ENCODE measurements at places on chromosomes 12 and 14. TPM values are rescaled to one million over a fixed set of nuclear protein-coding genes. Genes with fewer than 3 reads are reported as not detected.

- no peak for DNase-seq
- H3K27me3 ChIP-seq, result no peaks in the 10 kb centered on the region
- no peaks in the 10 kb centered on the region for H3K36me3 ChIP-seq
- H3K27ac ChIP-seq, result no peak within 1 kb of the TSS
- peak within 1 kb of the TSS; percentile 17 for H3K4me3 ChIP-seq
Measured at GRCh38 chr14:47675466-47676314, at the start of gene MDGA2. Gene MDGA2, minus strand, starts transcription at chr14:47675605.

DNA sequence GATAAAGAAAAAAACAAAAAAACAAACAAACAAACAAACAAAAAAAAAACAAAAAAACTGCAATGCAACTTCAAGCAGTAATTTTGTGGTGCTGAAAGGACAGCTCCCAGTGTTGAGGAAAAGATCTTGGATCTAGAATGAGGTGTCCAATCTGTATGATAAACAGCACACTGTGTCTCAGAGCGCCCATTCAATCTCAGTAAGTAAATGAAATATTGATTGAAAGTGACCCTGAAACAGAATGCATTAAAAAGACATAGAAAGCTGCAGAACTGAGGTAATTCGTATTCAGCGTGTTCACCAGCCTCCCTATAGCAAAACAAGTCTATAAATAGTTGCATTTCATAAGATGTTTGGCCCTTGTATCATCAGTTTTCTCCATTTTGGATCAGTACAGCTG is 153.0 kb downstream of the NOVA1 start:
- H3K27me3 ChIP-seq, result no peaks in the 10 kb centered on the region
- DNase-seq, result no peak
- no peak overlapping the region for H3K4me3 ChIP-seq
- H3K36me3 ChIP-seq, result no peaks in the 10 kb centered on the region
- no peak overlapping the region for H3K27ac ChIP-seq

DNA sequence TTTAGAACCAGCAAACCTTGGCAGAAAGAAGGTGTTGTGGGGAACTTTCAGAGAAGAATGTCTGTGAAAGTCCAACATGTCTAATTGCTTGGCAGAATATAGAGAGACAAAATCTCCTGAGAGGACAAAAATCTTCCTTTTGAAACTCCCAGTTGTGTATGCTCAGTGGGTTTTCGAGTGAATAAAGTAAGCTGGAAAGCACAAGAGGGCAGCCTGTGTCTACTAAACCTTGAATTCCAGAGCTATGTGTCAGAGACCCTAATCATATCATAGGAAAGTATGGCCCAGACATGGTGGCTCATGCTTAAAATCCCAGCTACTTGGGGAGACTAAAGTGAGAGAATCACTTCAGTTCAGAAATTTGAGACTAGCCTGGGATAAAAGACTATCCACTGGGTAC is 661.2 kb downstream of the SLC16A7 start:
- H3K4me3 ChIP-seq, result no peak overlapping the region
- no peaks in the 10 kb centered on the region for H3K27me3 ChIP-seq
- no peaks in the 10 kb centered on the region for H3K36me3 ChIP-seq

- no peak for DNase-seq
- no peaks in the 10 kb centered on the region for H3K4me1 ChIP-seq
- no peaks in the 10 kb centered on the region for H3K27me3 ChIP-seq
- H3K4me3 ChIP-seq, result no peak overlapping the region
- H3K36me3 ChIP-seq, result no peaks in the 10 kb centered on the region
Measured at GRCh38 chr14:34398024-34398423, 64.0 kb downstream of the SPTSSA start.

- no peaks in the 10 kb centered on the region for H3K27me3 ChIP-seq
- H3K36me3 ChIP-seq, result no peaks in the 10 kb centered on the region
- no peak overlapping the region for H3K4me3 ChIP-seq
- H3K4me1 ChIP-seq, result peaks cover 37% of the 10 kb centered on the region
Measured at GRCh38 chr14:34987180-34987579, 4.4 kb downstream of the SRP54 start.

GRCh38 chr12:98786653-98787052 is 141.6 kb downstream of the APAF1 start:
- H3K4me3 ChIP-seq, result no peak overlapping the region
- H3K4me1 ChIP-seq, result no peaks in the 10 kb centered on the region
- no peaks in the 10 kb centered on the region for H3K36me3 ChIP-seq
- no peak overlapping the region for H3K27ac ChIP-seq
- DNase-seq, result no peak

GRCh38 chr14:89221109-89221810 is 195.8 kb downstream of the FOXN3 start:
- no peak for DNase-seq
- H3K4me3 ChIP-seq, result no peak overlapping the region
- no peaks in the 10 kb centered on the region for H3K27me3 ChIP-seq
- no peak overlapping the region for H3K27ac ChIP-seq
- no peaks in the 10 kb centered on the region for H3K36me3 ChIP-seq

DNA sequence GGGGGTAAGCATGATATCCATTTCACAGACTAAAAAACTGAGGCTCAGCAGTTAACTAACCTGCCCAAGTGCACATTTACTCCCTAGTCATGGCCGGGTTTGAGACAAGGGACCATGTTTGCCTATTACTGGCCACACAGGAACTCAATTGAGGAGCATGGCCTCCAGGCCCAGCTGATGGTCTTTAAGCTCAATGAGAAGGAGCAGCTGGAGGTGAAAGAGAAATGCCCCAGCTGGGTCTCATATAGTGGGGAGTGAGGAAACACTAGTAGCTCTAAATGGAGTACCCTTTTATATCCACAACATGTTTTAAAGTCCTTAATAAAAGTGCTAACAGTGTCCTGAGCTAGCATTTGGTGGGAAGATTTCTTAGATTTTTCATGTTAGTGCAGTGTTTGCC is 1.6 kb downstream of the TDP1 start:
- DNase-seq, result no peak
- H3K27ac ChIP-seq, result no peak overlapping the region
- no peak overlapping the region for H3K4me3 ChIP-seq
- H3K4me1 ChIP-seq, result no peaks in the 10 kb centered on the region
- H3K36me3 ChIP-seq, result no peaks in the 10 kb centered on the region

DNA sequence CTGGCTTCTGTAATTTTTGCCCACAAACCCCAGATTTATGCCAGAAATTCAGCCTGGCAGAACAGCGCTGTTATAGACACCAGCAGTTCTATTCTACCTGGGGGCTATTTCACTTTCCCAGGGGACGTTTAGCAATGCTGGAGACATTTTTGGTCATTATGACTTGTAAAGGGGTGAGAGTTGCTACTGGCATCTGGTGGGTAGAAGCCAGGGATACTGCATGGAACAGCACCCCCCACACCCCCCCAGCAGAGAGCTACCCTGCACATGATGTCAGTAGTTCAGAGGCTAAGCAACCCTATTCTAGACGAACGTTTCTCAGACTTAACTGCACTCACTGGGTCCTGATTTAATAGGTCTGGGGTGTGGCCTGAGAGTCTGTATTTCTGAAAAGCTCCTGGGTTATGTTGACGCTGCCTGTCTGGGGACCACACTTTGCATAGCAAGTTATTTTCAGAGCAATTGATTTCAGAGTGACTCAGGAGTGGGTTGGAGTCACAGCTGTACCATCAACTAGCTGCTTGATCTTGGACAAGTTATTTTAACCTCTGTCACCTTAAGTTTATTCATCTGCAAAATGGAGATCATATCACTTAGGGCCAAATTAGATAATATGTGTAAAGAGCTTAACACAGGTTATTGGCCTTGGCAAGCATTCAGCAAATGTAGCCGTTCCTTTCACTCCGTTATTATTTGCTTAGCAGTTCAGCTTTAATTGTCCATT is 48.5 kb downstream of the CHST11 start:
- H3K27me3 ChIP-seq, result no peaks in the 10 kb centered on the region
- no peak overlapping the region for H3K27ac ChIP-seq
- no peak for DNase-seq

GRCh38 chr12:116674643-116675183 is 63.2 kb downstream of the SPRING1 start:
- H3K27ac ChIP-seq, result no peak overlapping the region
- H3K27me3 ChIP-seq, result no peaks in the 10 kb centered on the region
- DNase-seq, result no peak
- no peaks in the 10 kb centered on the region for H3K36me3 ChIP-seq
- no peak overlapping the region for H3K4me3 ChIP-seq

DNA sequence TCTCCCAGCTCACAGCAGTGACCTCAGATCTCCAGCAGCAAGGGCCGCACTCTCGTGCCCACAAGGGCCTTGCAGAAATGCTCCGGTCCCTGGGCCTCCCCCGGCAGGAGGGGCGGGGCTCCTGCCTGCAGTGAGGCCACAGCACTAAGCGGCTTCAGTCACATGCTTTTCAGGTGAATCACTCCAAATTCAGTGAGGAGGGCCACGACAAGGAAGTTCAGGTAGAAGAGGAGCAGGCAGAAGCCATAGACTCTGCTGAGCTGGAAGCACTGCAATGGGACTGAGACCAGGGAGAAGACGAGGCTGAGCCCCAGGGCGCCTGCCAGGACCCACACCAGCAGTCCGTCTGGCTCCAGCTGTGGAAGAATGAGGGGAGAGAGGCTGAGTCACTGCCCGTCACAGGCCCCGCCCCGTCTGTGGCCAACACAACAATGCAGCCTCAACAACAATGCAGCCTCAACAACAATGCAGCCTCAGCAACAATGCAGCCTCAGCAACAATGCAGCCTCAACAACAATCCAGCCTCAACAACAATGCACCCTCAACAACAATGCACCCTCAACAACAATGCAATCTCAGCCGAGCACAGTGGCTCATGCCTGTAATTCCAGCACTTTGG is 35.2 kb downstream of the SLC8B1 start:
- no peaks in the 10 kb centered on the region for H3K4me1 ChIP-seq
- no peak overlapping the region for H3K4me3 ChIP-seq
- peak overlapping the region; percentile 63 for H3K27ac ChIP-seq
- no peaks in the 10 kb centered on the region for H3K27me3 ChIP-seq
- H3K36me3 ChIP-seq, result peaks cover 20% of the 10 kb centered on the region

- no peaks in the 10 kb centered on the region for H3K27me3 ChIP-seq
- DNase-seq, result no peak
- no peaks in the 10 kb centered on the region for H3K36me3 ChIP-seq
Measured at GRCh38 chr14:53273671-53274072, 120.5 kb upstream of the DDHD1 start.

- H3K4me1 ChIP-seq, result no peaks in the 10 kb centered on the region
- H3K27me3 ChIP-seq, result peaks cover 7% of the 10 kb centered on the region
- H3K4me3 ChIP-seq, result no peak overlapping the region
- DNase-seq, result no peak
Measured at GRCh38 chr12:63164911-63165310, 13.9 kb upstream of the AVPR1A start.

DNA sequence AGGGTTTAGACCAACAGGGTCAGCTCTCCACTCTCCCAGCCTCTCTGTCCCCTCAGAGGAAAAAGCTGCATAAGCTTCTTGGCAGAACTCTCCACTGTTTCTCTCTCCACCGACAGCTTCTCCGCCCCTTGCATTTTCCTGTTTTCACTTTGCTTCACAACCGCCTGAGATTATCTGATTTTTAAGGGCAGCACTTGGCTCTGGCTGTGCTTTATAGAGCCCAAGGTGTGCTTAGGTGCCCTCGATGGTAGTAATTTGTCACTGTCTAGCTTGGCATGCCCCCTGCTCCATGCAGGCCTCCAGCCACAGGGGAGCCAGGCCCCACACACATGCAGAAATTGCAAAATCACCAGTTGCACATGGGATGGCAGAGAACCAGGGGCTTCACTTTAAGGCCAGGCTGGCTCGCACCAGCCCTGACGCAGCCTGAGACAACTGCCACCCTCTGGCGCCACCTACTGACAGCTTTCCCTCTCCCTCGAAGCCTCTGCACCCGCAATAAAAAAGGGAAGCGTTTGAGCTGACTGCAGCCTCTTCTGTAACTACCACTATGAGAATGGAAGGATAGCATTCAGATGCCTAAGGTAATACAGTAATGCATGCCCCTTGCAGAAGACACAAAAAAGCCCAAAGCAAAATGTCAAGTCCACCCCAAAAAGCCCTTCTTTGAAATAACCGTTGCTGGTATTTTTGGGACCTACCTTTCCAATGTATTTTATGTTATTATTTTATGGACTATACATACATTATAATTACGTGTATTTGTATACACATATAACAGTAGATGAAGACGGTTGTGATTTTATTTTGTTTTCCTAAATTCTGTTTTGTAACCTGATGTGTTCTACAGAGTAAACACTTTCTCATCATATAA is 32.0 kb upstream of the RIMBP2 start:
- DNase-seq, result peak; percentile 55
- H3K4me3 ChIP-seq, result no peak overlapping the region
- no peaks in the 10 kb centered on the region for H3K4me1 ChIP-seq
- H3K27me3 ChIP-seq, result no peaks in the 10 kb centered on the region

GRCh38 chr12:1591034-1591433 is 3.3 kb downstream of the FBXL14 start:
- peaks cover 36% of the 10 kb centered on the region for H3K4me1 ChIP-seq
- peak overlapping the region; percentile 81 for H3K4me3 ChIP-seq
- no peaks in the 10 kb centered on the region for H3K36me3 ChIP-seq
- DNase-seq, result no peak
- no peaks in the 10 kb centered on the region for H3K27me3 ChIP-seq

- no peaks in the 10 kb centered on the region for H3K4me1 ChIP-seq
- DNase-seq, result no peak
- no peaks in the 10 kb centered on the region for H3K36me3 ChIP-seq
- H3K27ac ChIP-seq, result no peak overlapping the region
- H3K27me3 ChIP-seq, result no peaks in the 10 kb centered on the region
- no peak overlapping the region for H3K4me3 ChIP-seq
Measured at GRCh38 chr12:45660330-45660729, 69.2 kb upstream of the ARID2 start.

GRCh38 chr14:69285661-69286255 is 25.8 kb downstream of the GALNT16 start:
- no peak overlapping the region for H3K27ac ChIP-seq
- H3K36me3 ChIP-seq, result no peaks in the 10 kb centered on the region
- no peaks in the 10 kb centered on the region for H3K27me3 ChIP-seq
- no peaks in the 10 kb centered on the region for H3K4me1 ChIP-seq
- no peak for DNase-seq

- peak; percentile 10 for DNase-seq
- no peak overlapping the region for H3K27ac ChIP-seq
- H3K4me1 ChIP-seq, result no peaks in the 10 kb centered on the region
- H3K27me3 ChIP-seq, result no peaks in the 10 kb centered on the region
- no peaks in the 10 kb centered on the region for H3K36me3 ChIP-seq
Measured at GRCh38 chr14:103319422-103319821, 14.6 kb upstream of the EIF5 start.

GRCh38 chr12:59007620-59008019 is 87.3 kb upstream of the LRIG3 start:
- DNase-seq, result no peak
- no peak overlapping the region for H3K27ac ChIP-seq
- H3K4me1 ChIP-seq, result no peaks in the 10 kb centered on the region
- no peaks in the 10 kb centered on the region for H3K36me3 ChIP-seq
- no peak overlapping the region for H3K4me3 ChIP-seq

VPS29 gene
- 66.8 TPM for polyA plus RNA-seq

PCK2 gene
- 12.8 TPM for polyA plus RNA-seq

ACSM4 gene
- polyA plus RNA-seq, result not detected

GYS2 gene
- not detected for polyA plus RNA-seq

SPTSSA gene
- polyA plus RNA-seq, result 16.3 TPM

NPFF gene
- polyA plus RNA-seq, result not detected

CFL2 gene
- 11.7 TPM for polyA plus RNA-seq

TESPA1 gene
- polyA plus RNA-seq, result 0.14 TPM

PLEKHG7 gene
- polyA plus RNA-seq, result 0.73 TPM

LRFN5 gene
- polyA plus RNA-seq, result 0.30 TPM

SOAT2 gene
- polyA plus RNA-seq, result 0.15 TPM

TCL1B gene
- polyA plus RNA-seq, result not detected

SERPINA4 gene
- polyA plus RNA-seq, result 119 TPM

RERG gene
- 6.4 TPM for polyA plus RNA-seq

HOXC9 gene
- 0.27 TPM for polyA plus RNA-seq
